ENCODE measurements at places on chromosomes 7 and 10.

- no peak for DNase-seq
Measured at GRCh38 chr7:151024435-151025056, at the start of gene ATG9B. Gene ATG9B, minus strand, starts transcription at chr7:151024494. Its CDS starts 71 bp downstream, at chr7:151024423.

DNA sequence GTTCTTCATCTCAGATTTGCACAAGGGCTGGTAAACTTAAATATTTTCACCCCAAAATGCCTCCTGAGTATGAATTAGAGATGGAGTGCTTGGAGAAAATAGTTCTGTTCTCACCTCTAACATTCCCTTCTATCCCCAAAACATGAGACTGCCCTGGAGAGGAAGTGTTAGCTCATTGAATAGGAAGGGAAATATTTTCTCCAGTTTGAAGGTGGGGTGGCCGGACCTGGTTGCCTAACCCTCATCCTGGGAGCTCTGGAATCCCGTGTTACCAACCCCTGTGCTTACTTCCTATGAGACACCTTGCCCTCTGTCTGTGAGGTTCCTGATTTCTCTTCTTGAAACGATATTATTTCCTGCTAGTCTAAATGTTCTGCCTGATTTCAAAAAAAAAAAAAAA is 779 bp downstream of the IFIT2 start:
- no peak for DNase-seq

- DNase-seq = no peak
Measured at GRCh38 chr7:42395607-42396006, 158.6 kb upstream of the GLI3 start.

DNA sequence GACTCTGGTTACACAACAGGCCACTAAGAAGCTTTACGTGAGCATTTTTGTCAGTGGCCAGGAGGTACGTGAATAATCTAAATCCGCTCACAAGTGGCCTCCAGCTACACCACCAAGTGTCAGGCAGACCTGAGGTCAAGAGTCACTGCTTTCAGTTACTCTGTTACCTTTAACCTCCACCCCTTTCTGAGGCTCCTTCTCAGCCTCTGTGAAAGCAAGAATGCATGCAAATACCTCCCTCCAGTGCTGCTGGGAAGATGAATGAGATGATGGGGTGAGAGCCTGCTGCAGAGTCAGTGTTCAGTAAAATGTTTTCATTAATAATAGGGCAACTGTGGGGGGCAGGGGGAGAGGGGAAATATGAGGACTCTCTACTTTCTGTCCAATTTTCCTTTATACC is 11.2 kb downstream of the DDC start:
- no peak for DNase-seq

DNA sequence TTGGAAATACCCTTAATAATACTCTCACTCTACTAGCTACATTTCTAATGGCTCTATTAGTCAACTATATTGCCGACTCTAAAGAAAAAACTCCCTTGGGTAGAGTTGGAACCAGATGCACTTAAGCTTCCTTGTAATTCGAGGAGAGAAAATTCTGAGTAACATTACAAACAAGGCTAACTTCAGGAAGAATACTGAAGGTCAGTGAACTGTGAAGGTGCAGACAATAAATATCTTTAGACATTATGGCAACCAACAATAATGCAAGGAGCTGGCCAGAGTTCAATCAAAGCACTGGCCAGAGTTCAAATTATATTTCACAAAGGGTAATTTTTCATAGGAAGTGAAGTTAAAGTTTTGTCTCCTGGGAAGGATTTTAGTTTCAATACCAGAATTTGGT is 40.7 kb upstream of the MRLN start:
- no peak for DNase-seq

DNA sequence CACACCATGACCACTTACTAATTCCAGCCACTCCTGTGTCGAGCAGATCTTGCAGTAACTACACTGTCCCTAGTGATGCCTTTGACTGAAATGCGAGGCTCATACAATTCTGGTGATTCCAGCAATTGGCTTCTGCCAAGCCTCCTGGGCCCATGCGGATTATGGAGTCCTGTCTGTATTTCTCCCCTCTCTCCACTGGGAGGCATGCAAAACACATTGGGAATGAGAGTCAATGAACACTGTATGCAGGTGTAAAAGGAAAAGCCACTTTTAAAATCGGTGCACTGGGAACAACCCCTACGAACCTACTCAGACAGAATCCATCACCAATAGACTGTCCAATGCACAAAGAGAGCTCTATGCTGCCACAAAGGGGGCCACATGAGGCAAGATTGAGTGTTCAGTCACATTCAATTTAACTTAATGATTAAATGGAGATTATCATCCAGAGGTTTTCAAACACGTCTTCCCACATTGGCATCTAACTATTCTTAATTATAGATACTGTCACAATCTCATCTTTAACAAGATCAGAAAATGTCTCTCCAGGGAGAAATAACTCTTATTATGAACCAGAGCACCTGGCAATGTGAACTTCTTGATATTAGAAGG is 550.6 kb downstream of the GLRX3 start:
- DNase-seq = no peak

DNA sequence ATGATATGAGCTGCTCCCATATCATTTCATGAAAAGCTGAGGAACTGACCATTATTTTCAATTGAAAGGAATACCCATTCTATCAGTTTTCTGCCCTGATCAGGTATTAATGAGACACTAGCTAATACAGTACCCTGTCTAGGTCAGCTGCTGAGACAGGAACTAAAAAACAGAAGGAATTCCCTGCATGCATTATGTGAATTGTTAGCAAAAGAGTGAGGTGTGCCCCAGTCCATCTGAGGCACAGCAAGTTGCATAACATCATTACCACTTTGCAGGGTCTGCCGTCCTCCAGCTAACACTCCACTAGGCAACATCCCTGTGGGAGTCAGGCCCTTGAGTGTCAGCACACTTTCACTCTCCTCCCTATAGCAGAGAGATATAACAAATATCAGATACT is 11.1 kb upstream of the MSS51 start:
- DNase-seq = no peak

- no peak for DNase-seq
Measured at GRCh38 chr7:2598154-2598823, 33.5 kb upstream of the TTYH3 start.

DNA sequence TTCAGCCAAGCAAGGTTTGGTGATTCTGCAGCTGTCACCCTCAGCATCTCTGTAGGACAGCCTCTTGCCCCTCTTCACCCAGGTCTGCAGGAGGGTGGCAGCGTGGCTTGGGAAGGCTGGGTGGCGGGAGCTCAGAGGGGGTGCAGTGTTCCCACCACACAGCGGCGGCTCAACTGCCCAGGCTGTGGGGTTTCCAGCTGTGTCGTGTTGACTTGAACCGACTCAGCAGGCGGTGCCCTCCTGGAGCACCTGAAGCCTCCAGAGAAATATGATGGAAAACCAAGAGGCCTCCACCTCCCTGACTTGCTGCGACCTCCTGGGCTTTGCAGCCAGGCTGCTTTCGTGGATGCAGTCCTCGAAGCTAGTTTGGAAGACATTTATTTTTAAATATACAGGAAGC is 68.0 kb upstream of the KLF6 start:
- DNase-seq = no peak

DNA sequence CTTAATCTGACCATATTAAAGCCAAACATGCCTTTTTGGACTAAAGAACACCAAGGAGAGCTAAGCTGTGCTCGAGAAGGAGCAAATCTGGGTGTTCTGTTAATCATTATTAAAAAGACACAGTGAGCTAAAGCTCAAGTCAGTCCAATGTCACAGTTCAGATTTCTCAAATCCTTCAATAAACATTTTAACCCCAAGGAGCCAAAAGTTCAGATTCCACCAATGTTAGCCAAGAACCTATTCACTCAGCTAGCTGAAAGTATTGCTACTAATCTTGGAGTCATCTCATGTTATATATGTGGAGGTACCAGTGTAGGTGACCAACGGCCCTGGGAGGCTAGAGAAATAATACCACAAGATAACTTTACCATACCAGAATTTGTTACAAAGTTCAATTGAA is 14.5 kb upstream of the ZNF33B start:
- DNase-seq = no peak

DNA sequence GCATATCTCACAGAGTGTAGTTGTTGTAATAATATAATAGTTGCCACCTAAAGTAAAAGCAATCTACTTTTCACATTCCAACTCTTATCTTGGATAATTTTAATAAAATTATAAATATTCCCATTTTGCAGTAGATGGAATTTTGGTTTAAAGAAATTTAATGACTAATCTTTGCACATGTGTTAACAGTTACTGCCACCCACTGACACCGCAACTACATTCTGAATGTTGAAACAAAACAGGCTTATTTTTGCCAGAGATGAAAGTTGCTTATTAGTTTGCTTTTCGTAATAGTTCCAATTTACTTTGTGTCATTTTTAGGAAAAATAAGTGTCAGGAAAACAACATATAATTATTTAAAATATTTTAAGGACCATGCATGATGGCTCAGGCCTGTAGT is 557.5 kb upstream of the PCDH15 start:
- DNase-seq = no peak

GRCh38 chr10:26438534-26439341 is 597 bp downstream of the APBB1IP start:
- peak; percentile 88 for DNase-seq

DNA sequence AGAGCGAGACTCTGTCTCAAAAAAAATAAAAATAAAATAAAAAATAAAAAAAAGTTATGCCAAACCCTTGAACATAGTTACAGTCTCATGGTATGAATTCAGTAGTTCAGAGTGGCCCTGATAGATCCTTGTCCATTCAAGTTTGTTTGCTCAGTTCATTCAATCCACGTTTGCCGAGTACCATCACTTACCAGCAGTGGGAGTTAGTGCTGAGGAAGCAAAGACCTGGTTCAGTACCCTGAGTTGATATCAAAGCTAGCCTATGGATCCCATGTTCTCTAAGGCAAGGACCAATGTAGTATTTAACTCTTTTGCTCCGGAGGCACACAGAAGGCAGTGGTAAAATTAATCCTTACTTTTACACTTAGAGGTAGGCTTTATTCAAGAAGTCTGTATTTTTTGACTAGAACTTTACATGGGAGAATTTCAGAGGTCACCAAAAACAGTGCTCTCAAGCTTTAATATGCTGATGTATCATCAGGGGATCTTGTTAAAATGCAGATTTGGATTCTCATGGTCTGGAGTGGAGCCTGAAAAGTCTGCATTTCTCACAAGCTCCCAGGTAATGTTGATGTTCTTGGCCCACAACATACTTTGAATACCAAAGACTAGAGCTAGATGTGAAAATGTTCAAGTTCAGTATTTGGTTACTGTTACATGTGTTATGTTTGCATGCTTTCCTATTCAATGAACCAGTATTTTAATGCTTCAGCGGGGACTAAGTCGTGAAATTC is 38.1 kb upstream of the HBP1 start:
- no peak for DNase-seq

GRCh38 chr7:102913826-102914225 is 1.0 kb downstream of the LRRC17 start:
- DNase-seq = no peak

GRCh38 chr7:289756-290553 is at the start of gene FOXL3:
Gene FOXL3, plus strand, starts transcription at chr7:290170. Its CDS starts 0 bp downstream, at chr7:290170.
- DNase-seq = no peak

DNA sequence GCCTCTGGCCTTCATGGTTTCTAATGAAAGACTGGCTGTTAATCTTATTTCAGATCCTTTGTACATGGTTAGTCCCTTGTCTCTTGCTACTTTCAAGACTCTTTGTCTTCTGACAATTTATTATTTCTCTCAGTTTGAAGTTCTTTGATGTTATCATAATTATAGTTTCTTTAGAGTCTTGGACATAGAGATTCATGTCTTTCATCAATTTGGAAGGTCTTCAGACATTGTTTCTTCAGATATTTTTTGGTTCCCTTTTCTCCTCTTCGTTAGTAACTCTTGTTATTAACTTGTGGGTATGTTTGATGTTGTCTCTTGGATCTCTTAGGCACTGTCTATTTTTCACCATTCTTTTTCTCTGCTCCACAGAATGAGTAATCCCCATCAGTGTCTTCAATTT is 8.7 kb downstream of the ZNF37A start:
- DNase-seq = no peak

DNA sequence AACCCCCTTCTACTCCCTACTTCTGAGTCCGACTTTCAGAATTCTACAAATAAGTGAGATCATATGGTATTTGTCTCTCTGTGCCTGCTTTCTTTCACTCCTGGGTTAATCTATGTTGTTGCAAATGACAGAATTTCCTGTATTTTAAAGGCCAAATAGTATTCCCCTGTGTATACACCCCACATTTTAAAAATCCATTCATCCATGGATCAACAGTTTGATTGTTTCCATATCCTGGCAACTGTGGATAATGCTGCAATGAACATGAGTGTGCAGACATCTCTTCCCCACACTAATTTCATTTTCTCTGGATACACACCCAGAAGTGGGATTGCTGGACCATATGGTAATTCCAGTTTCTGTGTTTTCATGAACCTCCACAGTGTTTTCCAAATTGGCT is 225.8 kb upstream of the TCERG1L start:
- DNase-seq = no peak

GRCh38 chr7:16564909-16565426 is 38.3 kb downstream of the LRRC72 start:
- no peak for DNase-seq

DNA sequence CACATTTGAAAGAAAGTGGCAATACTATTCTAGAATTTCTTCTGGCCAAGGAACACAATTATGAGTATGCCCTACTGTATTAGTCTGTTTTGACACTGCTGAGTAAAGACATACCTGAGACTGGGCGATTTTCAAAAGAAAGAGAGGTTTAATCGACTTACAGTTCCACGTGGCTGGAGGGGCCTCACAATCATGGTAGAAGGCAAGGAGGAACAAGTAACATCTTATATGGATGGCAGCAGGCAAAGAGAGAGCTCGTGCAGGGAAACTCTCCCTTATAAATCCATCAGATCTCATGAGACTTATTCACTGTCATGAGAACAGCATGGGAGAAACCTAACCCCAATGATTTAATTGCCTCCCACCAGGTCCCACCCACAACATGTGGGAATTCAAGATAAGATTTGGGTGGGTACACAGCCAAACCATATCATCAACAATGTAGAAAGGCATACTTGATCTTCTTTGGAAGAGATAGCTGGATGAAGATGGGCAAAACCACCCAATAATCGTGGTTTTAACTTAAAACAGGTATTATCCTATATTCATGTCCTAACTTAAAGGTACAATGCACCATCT is 113.9 kb downstream of the ETV1 start:
- DNase-seq = no peak

GRCh38 chr7:148142660-148143248 is 447.8 kb upstream of the C7orf33 start:
- DNase-seq = no peak

- DNase-seq = no peak
Measured at GRCh38 chr7:7793921-7794320, 75.5 kb upstream of the RPA3 start.

GRCh38 chr7:77459311-77459726 is 43.2 kb upstream of the GSAP start:
- no peak for DNase-seq

GRCh38 chr10:14740684-14741247 is 33.9 kb downstream of the FAM107B start:
- no peak for DNase-seq

GRCh38 chr10:50527442-50528043 is 96.2 kb downstream of the SGMS1 start:
- DNase-seq = no peak
